ENCODE measurements at places on chromosomes 6 and 20. TPM values are rescaled to one million over a fixed set of nuclear protein-coding genes. Genes with fewer than 3 reads are reported as not detected.
A peak's percentile ranks its signal among the peaks of the same experiment; 100 is the strongest.

GRCh38 chr6:14294270-14294951 is 176.8 kb downstream of the CD83 start:
- no peak for DNase-seq

DNA sequence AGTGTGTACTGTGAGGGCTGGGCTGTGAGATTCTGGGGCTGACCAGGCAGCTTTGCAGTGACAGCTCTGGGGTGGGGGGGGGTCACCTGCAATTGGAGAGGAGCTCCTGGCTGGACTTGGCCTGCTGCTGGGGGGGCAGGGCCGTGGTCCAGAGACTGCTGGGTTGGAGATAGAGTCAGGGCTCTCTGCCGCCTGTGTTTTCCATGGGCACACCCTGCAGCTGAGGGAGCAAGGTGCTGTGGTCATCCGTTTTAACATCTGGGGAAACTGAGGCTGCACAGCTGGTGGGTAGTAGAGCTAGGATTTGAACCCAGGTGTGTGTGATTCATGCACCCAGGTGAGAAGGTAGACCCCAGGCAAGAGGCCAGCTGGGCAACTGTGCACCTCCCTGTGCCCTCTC is 7.3 kb downstream of the DLGAP4 start:
- DNase-seq = no peak

DNA sequence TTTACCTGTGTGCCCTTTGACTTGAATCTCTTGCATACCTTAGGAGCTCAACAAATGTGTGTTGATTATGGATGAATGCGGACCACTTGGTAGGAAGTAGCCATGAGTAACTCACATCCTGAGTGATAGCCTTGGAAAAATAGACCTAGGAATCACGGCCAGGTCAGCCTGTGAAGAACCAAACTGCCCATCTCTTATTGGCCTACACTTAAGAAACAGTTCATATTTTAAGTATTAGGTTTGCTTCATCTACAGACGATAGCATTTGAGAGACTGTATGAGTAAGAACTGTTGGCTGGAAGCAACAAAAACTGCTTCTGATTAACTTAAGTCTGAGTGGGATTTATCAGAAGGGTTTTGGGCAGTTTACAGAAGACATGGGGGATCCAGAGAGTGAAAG is 320.1 kb upstream of the PRND start:
- no peak for DNase-seq

DNA sequence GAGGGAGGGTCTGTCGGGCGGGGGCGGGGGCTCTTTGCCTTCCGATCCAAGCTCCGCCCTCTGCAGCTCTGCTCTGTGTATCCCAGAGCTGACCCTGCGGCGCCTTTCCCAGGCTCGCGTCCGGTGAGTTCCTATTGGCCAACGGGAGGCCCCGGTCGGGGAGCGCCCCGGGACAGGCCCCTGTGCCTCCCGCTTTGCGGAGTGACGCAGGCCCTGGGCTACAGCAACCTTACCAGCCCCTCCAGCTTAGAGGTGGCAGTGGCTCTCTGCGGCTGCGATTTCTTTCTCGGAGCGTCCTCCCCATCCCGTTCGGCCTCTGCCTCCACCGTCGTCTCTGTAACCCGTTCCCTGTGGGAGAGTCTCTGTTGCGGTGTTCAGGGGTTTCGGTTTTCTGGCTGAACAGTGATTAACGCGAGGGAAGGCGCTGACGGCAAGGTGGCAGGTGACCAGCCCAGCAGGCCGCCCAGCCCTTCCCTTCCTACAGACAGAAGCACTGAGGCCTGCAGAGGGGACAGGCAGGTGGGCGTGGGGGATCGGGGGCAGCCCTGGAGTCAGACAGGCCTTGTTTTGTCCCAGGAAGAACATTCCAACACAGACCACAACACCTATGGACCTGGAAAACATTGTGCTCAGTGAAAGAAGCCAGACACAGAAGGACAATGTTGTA is 18.1 kb upstream of the CEBPB start:
- peak; percentile 83 for DNase-seq

The ECT2L gene
- not detected for total RNA-seq

DNA sequence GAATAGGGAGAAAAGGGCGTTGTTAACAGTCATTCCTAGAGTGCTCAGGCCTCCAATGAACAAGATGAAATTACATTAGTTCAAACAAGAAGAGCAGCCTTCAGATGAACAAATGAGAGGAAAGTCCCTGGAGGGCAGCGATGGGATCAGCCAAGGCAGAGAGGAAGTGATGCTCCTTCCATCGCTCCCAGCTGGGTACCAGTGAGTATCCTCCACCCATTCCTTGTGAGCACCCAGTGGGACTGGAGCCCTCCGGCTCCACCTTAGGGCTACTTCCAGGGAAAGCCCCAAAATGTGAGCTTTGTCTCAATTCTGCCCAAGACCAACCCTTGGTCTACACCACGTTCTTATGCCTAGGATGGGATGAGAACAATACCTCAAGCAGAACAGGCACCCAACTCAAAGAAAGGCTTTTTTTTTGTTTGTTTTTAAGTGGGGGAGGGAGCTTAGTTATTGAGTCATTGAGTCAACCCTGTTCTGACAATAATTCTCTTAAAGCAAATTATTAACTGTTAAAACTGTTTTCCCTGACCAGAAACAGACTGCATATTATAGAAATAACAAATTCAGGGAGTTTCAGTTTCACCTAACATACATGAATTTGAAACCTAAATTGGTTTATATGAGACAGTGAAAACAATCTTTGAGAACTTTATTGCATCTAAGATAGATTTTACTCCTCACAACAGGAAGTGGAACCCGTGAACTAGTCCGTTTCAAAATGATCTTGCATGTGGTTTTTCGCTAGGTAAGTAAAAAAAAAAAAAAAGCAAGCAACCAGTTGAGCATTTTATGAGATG is 106.9 kb downstream of the IPCEF1 start:
- no peak for DNase-seq

- no peak for DNase-seq
Measured at GRCh38 chr6:163260911-163261310, 153.6 kb upstream of the QKI start.

DNA sequence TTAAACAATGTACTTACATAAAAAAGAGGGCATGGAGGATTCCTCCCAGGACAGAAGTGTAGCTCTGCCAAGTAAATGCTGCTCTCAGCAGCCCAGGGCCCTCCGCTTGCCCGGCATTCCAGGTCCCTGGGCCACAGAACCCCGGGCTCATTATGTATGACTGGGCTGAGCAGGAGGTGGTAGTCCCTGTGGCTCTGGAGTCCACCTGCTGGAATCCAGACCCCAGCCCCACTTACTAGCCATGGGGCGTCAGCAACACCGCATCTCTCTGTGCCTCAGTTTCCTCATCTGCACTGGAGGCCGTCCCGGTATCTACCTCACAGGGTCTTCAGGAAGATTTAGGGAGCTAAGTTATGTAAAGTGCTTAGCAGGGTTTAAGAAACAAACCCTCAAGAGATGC is 55.4 kb downstream of the PSMG4 start:
- no peak for DNase-seq

GRCh38 chr6:17883665-17884497 is 103.6 kb downstream of the KIF13A start:
- no peak for DNase-seq

- peak; percentile 80 for DNase-seq
Measured at GRCh38 chr6:27312146-27312949, at the start of gene POM121L2. Gene POM121L2, minus strand, starts transcription at chr6:27312273. Its CDS starts 103 bp downstream, at chr6:27312170.

DNA sequence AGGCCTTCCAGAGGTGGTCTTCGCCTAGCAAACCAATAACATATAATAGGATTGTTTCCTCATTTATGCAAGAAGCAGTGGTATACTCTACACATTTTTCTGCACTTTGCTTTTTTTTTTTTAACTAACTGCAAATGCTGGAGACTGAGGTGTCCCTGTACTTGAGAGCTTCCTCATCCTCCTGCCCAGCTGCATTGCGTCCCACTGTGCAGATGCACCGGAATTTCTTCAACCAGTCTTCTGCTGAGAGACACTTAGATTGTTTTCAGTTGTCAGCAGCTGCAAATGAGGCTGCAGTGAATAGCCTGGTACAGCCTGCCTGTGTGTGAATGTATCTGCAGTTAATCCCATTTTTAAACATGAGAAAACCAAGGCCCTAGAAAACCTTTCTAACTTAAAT is 11.5 kb downstream of the FGD2 start:
- DNase-seq = no peak

DNA sequence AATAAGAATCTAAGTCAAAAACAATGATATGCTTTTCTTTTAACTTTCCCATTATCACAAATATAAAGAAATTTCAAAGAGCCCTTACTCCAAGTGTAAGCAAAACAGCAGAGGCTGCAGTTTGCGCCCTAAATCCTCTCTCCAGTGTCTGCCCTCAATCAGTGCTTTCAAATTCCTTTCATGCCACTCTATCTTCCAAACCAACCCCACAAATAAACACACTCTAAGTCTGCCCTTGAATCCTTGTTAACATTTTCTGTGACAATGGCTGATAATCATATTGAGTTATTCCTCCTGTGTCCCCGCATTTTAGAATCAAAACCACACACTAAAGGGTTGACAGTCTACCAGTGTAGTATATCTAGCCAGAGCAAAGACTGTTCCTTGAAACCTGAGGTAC is 317.9 kb upstream of the MARCKS start:
- DNase-seq = no peak

The POLR1H gene
- total RNA-seq = 21.6 TPM

GRCh38 chr6:164928057-164928727 is 381.2 kb downstream of the C6orf118 start:
- DNase-seq = no peak

DNA sequence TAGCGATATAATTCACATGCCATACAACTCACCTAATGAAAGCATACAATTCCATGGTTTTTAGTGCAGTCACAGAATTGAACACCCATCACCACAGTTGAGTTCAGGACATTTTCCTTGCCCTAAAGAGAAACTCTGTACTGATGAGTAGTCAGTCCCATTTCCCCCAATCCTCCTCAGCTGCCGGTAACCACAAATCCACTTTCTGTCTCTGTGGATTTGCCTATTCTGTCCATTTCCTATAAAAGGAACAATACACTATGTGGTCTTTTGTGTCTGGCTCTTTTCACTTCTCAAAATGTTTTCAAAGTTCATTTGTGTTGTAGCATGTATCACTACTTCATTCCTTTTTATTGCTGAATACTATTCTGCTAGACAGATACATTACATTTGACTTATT is 67.9 kb upstream of the TGM3 start:
- DNase-seq = no peak

- no peak for DNase-seq
Measured at GRCh38 chr6:168157272-168158212, 78.5 kb upstream of the FRMD1 start.

- no peak for DNase-seq
Measured at GRCh38 chr6:142400495-142400894, 98.7 kb downstream of the ADGRG6 start.

The FLRT3 gene
- 0.37 TPM for total RNA-seq

GRCh38 chr6:127547215-127547614 is 28.1 kb upstream of the MTCL3 start:
- no peak for DNase-seq

The LTB gene
- not detected for total RNA-seq

DNA sequence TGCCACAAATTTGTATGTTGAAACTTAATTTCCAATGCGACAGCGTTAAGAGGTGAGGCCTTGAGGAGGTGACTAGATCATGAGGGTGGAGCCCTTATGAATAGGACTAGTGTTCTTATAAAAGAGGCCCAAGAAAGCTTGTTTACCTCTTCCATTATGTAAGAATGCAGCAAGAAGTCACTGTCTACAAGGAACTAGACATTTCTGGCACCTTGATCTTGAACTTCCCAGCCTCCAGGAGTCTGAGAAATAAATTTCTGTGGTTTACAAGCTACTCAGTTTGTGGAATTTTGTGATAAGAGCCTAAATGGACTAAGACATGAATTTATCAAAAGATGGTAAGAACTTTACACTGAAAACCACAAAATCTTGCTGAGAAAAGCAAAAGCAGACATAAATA is 173.6 kb upstream of the SGK1 start:
- no peak for DNase-seq

GRCh38 chr6:149134511-149134933 is 183.0 kb upstream of the TAB2 start:
- no peak for DNase-seq

DNA sequence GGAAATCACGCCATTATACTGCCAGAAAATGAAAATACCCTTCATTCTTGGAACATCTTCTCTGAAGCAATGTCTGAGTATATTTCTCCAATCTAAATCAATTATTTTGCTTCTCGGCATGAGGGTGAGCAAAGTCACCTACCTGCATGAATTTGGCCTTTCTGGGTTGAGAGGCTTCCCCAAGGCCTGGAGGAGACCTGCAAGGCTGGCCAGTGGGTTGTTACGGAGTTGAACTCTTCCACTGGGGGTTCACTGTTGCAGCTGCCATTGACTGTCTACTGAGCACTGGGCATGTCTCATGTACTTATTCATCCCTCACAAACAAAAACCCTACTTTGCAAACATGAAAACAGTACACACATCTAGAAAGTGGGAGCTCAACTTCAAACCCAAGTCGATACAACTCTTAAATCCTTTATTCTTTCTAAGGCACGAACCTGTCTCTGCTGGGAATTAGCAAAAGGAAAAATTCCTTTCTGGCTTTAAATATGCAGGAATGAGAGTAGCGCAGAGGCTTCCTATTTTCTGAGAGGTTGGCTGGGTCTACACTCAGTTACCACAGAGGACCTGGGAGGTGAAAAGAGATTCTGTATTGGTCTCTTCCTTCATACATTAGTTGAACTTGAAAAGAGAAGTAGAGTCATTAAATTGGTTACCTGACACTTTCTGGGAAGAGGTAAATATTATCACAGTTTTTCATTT is 87.6 kb upstream of the SGK1 start:
- no peak for DNase-seq

DNA sequence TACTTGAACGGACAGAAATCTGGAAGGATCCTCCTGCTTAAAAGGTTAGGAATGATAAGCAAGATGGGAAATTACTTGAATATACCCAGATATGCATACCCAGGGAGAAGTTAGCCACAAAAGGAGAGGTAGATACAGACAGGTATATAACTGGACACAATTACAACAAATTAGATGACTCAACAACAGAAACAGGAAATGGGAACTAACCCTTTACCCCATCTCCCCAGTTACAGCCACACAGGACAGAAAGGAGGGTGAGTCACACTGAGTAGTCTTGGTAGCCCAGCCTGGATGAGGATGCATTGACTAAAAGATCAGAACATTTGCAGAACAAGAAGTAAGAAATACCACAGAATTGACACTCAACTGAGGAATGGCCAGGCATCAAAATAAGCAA is 61.2 kb downstream of the C6orf52 start:
- DNase-seq = no peak

DNA sequence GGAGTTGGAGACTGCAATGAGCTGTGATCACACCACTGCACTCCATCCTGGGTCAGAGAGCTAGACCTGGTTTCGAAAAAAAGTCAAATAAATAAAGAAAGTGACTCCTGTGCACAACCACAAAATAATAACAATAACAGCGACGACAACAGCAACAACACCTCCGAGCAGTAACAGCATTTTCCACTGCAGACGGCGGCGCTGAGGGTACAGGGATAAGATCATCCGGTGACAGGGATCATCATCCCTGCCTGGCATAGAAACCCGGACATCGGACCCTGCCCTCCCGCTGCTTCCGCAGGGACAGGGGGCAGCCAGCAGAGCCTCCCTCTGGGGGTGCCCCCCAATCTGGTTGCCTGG is 11.5 kb downstream of the SRXN1 start:
- no peak for DNase-seq

The DPPA5 gene
- not detected for total RNA-seq
